ENCODE measurements at places on chromosomes 11 and 22.
A peak's percentile ranks its signal among the peaks of the same experiment; 100 is the strongest.

DNA sequence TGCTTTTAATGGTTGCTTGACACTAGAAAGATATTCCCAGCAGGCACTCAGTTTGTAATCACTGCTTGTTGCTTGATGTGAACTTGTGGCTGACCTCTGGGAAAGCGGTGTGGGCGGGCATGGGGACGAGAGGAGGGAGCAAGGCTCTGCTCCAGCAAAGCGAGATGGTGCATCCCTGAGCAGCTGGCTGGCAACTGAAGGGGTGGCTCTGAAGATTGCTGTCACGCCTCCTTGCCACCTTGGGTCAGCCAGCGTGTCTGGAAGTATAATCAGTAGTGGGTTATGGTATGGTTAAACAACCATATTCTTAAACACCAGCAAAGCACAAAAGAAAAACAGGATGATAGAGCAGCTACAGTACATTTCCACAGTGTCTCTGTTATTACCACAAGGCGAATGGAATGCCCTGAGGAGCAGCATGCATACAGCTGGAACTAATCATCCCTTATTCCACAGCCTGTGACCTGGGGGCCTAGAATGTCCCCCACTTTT, 124.5 kb downstream of the TRIM44 start:
- H3K36me3 ChIP-seq, result no peaks in the 10 kb centered on the region
- DNase-seq, result peak; percentile 27
- peak overlapping the region; percentile 22 for H3K27ac ChIP-seq
- peaks cover 51% of the 10 kb centered on the region for H3K4me1 ChIP-seq

- H3K27me3 ChIP-seq, result no peaks in the 10 kb centered on the region
- H3K36me3 ChIP-seq, result peaks cover 64% of the 10 kb centered on the region
- H3K4me3 ChIP-seq, result no peak overlapping the region
Observed at GRCh38 chr11:78801161-78801884, 226.7 kb upstream of the NARS2 start.

DNA sequence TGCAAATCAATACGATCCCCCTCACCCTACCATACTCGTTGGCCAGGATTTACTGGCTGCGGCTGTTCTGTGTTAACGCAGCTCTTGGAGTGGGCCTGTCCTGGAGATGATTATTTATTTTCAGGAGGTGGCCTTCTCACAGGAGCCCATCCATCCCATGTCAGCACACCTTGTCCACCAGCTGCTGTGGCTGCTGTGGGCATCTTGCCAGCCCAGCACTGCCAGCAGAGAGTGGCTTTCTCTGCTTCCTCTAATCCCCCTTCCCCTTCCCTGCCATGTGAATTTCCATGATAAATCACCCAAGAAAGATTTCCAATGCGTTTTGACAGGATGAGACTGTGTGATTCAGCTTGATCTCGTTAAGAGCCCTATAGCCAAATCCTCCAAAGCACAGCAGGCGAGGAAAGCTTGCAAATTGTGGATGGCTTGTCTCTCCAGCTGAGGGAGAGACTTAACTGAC, 309.1 kb upstream of the C11orf87 start:
- H3K27me3 ChIP-seq, result no peaks in the 10 kb centered on the region
- no peak overlapping the region for H3K27ac ChIP-seq
- H3K4me1 ChIP-seq, result peaks cover 18% of the 10 kb centered on the region
- H3K36me3 ChIP-seq, result no peaks in the 10 kb centered on the region

DNA sequence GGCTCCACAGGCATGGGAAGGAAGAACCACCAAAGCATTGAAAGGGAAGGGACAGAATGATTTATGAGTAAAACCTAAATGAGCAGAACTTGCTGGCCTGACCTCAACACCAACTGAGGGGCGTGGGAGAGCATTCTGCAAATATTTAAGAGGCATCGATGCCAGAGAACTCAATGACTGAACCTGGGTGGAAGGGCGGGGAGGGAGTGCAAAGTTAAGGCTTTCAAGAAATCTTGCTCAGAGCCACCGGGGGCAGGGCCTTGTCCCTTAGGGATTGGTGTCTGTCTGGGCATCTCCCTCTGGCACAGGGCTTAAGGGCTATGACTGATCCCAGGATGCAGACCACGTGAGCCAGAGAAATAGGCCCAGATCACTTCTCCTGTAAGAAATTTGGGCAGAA, 137.1 kb downstream of the ADAMTS15 start:
- peak overlapping the region; percentile 12 for H3K27ac ChIP-seq
- DNase-seq, result peak; percentile 19
- H3K36me3 ChIP-seq, result no peaks in the 10 kb centered on the region

DNA sequence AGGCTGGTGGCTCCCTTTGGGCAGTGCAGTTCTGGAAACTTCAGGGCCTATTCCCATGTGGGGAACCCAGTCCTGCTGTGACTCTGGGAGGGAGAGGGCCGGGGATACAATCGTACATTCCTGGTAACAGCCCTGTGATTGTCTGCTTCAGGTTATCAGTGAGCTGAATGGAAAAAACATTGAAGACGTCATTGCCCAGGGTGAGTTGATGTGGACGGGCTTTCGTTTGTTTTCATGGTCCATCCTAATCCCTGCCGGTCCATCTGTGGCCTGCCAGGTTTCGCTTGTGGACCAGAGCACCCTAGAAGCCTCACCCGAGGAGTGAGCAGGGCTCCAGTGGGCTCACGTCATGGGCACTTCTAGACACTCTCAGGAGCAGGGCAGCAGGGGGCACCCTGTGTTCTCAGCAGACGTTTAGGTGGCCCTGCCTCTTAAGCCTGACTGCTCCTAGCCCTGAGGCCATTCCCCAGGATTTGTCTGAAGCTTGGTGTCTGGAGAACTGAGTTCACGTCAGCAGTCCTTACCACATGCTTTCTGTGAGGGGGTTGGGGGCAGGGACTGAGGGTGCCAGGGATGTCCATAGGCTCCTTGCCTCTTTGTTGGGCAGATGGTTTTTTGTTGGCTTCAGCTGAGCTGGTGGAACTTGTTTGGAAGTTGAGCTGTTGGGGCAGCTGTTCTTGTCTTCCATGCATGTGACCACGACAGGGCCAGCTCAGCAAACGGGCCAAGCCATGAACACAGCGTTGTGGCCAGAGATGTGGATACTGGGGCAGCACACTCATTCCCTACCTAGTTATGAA, 1.9 kb downstream of the RPLP2 start:
- DNase-seq, result no peak
- peaks cover 28% of the 10 kb centered on the region for H3K36me3 ChIP-seq
- peak overlapping the region; percentile 86 for H3K27ac ChIP-seq
- peak overlapping the region; percentile 96 for H3K4me3 ChIP-seq

DNA sequence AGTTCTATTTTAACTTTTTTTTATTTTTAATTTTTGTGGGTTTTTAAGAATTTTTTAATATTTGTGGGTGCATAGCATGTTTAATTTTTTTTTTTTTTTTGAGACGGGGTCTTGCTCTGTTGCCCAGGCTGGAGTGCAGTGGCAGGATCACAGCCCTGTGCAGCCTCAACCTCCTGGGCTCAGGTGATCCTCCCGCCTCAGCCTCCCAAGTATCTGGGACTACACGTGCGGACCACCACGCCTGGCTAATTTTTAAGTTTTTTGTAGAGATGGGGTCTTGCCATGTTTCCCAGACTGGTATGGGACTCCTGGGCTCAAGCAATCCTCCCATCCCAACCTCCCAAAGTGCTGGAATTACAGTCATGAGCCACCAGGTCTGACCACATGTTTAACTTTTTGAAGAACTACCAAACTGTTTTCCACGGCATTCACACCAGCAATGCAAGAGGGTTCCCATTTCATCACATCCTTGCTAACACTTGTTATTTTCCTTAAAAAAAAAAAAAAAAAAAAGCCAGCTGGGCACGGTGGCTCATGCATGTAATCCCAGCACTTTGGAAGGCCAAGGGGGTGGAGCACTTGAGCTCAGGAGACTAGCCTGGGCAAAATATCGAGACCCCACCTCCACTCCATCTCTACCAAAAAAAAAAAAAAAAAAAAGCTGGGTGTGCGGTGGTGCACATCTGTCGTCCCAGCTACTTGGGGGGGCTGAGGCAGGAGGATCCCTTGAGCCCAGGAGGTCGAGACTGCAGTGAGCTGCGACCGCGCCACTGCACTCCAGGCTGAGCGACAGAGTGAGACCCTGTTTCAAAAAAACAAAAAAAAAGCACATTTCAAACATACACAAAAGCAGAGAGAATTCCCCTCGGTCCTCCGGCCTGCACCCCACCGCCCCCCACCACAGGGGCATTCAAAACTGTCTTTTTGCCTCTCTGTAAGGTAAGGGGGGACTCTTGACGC, 16.7 kb upstream of the TXNRD2 start:
- H3K36me3 ChIP-seq, result no peaks in the 10 kb centered on the region
- peak overlapping the region; percentile 76 for H3K4me3 ChIP-seq
- H3K27me3 ChIP-seq, result peaks cover 6% of the 10 kb centered on the region
- no peak for DNase-seq

- no peak for DNase-seq
- peaks cover 28% of the 10 kb centered on the region for H3K27me3 ChIP-seq
- H3K36me3 ChIP-seq, result no peaks in the 10 kb centered on the region
- peaks cover 31% of the 10 kb centered on the region for H3K4me1 ChIP-seq
- H3K4me3 ChIP-seq, result no peak overlapping the region
Observed at GRCh38 chr11:269146-269890, 8.9 kb upstream of the NLRP6 start.

GRCh38 chr22:17576470-17576869, 13.2 kb downstream of the SLC25A18 start:
- H3K27ac ChIP-seq, result no peak overlapping the region
- H3K4me1 ChIP-seq, result peaks cover 7% of the 10 kb centered on the region
- no peak for DNase-seq
- peaks cover 5% of the 10 kb centered on the region for H3K27me3 ChIP-seq

GRCh38 chr11:35173616-35174566, 34.9 kb downstream of the CD44 start:
- DNase-seq, result no peak
- no peak overlapping the region for H3K4me3 ChIP-seq
- H3K27ac ChIP-seq, result no peak overlapping the region

- H3K36me3 ChIP-seq, result no peaks in the 10 kb centered on the region
- H3K27ac ChIP-seq, result peak overlapping the region; percentile 54
- H3K4me1 ChIP-seq, result peaks cover 59% of the 10 kb centered on the region
- H3K4me3 ChIP-seq, result no peak overlapping the region
- DNase-seq, result no peak
Observed at GRCh38 chr11:61120706-61121191, 18.5 kb downstream of the CD5 start.

DNA sequence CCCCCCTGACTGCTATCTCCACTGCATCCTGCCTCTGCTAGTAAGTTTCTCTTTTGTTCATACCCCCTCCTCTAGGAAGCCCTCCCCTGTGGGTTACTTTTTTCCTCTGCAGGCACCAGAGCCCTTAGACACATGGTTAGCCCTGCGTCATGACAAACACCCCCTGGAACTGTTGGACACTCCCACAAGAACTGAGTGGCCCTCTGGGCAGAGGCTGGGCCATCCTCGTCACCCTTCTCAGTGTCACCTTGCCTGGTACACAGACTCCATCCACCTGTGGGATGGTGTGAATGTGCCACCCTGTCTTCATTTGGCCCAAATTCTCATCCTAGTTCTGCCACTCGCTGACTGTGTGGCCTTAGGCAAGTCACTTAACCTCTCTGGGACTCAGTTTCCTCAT, 4.1 kb upstream of the RAB3IL1 start:
- no peaks in the 10 kb centered on the region for H3K36me3 ChIP-seq
- H3K4me1 ChIP-seq, result peaks cover 86% of the 10 kb centered on the region
- H3K4me3 ChIP-seq, result no peak overlapping the region
- no peak for DNase-seq

GRCh38 chr11:33880979-33881378, 10.9 kb downstream of the LMO2 start:
- H3K4me3 ChIP-seq, result no peak overlapping the region
- peaks cover 27% of the 10 kb centered on the region for H3K27me3 ChIP-seq
- no peaks in the 10 kb centered on the region for H3K36me3 ChIP-seq
- no peak for DNase-seq

DNA sequence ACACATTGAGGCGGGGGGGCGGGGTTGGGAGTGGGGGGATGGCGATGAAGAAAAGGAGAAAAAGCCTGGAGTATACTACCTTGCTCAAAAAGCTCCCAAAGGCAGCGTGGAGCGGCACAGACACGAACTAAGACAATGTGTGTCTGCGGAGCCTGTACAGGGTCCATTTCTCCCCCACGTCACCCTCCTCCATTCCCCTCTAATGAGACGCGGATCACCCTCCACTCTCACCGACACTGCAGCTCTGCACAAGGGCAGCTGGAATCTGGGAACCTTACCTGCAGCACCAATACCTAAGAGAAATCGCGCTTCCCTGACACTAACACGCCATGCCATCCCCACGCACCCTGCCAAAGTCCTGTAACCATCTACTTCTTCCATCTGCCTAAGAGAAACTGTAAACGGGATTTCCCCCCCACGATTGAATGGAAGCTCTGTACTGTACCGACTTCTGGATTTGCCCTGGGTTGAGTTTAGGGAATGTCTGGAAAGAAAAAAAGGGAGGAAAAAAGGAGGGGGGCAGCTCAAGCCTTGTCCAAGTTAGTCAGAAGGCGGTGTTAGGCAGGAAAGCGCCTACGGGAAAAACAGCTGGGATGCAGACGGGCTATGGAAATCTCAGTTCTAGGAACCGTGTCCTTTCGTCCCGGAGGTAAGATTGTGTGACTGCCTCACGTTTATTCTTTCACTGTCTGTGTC, 125.7 kb upstream of the C11orf58 start:
- H3K4me3 ChIP-seq, result peak overlapping the region; percentile 87
- DNase-seq, result peak; percentile 12
- peaks cover 34% of the 10 kb centered on the region for H3K4me1 ChIP-seq
- H3K27ac ChIP-seq, result peak overlapping the region; percentile 18
- H3K27me3 ChIP-seq, result peaks cover 4% of the 10 kb centered on the region

DNA sequence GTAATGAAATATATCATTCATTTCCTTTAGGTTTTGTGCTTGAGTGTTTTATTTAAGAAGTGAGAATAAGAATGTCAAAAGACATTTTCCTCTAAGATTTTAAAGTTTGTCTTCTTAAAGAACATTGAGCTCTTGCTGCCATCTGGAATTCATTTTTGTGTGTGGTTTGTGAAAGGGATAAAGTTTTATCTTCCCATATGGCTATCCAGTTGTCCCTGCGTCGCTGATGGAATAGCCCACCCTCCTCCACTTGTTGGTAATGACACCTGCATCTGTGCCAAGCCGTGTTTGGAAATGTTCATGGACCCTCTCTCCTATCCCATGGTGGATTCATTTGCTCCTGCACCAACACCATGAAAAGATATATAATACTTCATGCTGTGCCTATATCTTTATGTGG, 901.5 kb downstream of the BRD1 start:
- H3K36me3 ChIP-seq, result no peaks in the 10 kb centered on the region
- no peak overlapping the region for H3K4me3 ChIP-seq
- peaks cover 20% of the 10 kb centered on the region for H3K27me3 ChIP-seq
- no peaks in the 10 kb centered on the region for H3K4me1 ChIP-seq

- no peaks in the 10 kb centered on the region for H3K27me3 ChIP-seq
- H3K36me3 ChIP-seq, result peaks cover 19% of the 10 kb centered on the region
- peaks cover 56% of the 10 kb centered on the region for H3K4me1 ChIP-seq
Observed at GRCh38 chr22:37187552-37187890, 526 bp downstream of the C1QTNF6 start.

All from nephron progenitor cell (in vitro differentiated cells).